Frontal cortex (tissue), 4 donors: ENCODE measurements at places on chromosomes 13 and 19. TPM values are rescaled to one million over a fixed set of nuclear protein-coding genes. Genes with fewer than 3 reads are reported as not detected.

ZSCAN5B gene
- not detected for total RNA-seq

DNA sequence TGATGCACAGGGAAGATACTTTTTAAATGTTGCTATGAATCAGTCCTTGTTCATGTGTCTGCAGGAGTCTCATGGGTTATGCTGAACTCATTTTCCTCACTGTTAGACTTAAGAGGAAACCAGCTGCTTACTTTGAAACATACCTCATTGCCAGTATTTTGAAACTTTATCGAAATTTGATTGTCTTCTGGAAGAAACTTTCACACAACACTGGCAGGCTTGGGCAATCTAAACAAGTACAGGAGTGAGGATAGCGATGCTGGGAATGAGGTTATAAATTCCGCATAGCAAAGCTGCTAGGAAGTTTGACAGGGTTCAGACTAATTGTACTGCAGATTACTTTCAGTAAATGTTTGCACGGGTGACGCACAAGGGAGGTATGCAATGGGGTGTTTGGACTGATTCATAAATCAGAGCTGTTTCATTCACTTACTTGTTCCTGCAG is 245.7 kb downstream of the DNAJC15 start:
- DNase-seq = no peak

GRCh38 chr19:391207-391557 is 17.8 kb downstream of the C2CD4C start:
- no peak for DNase-seq

ELAVL3 gene
- 98.2 TPM for total RNA-seq
